ENCODE measurements at places on chromosomes 13 and 19.

DNA sequence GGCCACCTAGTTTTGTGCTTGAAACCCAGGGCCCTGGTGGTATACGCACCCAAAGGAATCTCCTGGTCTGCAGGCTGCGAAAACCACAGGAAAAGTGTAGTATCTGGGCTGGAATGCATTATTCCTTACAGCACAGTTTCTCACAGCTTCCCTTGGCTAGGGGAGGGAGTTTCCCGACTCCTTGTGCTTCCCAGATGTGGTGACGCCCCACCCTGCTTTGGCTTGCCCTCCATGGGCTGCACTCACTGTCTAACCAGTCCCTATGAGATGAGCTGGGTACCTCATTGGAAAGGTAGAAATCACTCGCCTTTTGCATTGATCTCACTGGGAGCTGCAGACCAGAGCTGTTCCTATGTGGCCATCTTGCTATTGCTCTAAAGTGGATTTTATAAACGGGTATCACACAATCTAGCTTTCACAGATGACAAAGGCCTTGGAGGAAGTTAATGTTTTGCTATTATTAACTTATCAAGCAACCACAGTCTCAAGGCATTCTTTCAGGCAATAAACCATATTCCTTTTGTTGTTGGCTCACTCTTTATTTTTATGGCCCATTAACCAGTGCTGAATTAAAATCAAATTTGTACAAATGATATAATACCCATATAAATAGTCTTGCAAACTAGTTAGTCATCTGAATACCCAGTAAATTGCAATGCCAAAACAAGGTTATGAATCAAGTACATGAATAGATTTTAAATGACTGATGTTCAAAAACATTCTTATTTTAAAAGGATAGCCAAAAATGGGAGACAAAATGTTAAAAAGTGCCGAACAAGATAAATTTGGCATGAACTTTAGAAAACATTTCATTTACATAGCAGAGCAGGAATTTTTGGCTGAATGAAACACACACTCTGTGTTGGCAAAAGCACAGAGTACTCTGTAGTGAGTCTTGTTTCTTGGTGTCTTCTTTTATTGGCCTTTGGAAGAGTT is 475.4 kb upstream of the ARGLU1 start:
- DNase-seq, result no peak

DNA sequence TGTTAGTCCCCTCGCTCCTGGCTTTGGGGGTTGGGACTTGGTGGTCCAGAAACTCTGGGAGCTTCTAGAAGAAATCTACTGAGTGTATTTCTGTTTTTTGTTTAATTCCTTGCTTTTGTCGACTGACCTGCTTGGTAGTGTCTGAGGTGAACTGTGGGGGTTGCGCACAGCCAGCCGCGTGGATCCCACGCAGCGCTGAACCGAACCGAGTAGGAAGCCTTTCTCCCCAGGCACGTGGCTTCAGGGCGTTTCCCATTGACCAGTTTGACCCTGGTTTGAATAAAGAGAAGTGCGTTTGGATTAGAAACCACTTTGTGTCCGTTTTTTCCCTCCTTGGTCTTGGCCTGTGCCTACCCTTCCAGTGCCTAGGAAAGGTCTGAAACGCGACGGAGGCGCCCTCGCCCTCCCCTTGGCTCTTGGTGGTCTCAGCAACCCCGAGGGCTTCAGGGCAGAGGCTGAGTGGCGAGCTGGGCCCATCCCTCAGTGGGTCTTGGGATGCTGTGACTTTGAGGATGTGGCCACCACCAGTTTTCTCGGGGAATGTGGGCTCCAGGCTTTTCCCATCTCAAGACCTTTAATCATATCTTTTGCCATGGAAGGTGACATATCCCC is 2.7 kb upstream of the RPS15 start:
- no peak for DNase-seq

GRCh38 chr13:45402641-45403040 is 15.5 kb downstream of the SLC25A30 start:
- no peak for DNase-seq

DNA sequence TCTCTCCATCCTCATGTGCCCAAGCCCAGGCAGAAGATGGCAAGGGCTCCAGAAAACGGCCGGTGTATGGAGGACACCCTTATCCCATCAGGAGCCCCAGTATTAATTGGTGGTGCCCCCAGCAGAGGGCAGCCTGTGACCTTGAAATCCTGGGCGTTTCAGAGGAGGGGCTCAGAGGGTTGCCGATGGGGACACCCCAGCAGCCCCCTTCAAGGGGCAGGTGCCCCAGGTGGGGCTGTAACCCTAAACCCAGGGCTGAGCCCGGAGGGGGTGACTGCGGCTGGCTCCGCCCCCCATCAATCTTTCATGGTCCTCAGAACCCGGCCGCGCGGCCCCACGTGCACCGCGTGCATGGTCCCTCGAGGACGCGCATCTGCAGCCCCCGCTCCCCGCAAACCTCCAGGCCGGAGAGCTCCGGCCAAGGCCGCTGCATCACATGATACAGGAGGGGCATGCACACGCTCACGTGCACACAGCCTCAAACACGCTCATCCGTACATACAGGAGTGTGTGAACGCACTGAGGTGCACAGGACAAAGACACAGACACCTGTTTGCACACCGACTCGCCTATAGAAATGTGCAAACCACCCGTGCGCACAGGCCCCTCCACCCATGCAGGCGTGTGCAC is 949 bp downstream of the RAB3A start:
- DNase-seq, result no peak

DNA sequence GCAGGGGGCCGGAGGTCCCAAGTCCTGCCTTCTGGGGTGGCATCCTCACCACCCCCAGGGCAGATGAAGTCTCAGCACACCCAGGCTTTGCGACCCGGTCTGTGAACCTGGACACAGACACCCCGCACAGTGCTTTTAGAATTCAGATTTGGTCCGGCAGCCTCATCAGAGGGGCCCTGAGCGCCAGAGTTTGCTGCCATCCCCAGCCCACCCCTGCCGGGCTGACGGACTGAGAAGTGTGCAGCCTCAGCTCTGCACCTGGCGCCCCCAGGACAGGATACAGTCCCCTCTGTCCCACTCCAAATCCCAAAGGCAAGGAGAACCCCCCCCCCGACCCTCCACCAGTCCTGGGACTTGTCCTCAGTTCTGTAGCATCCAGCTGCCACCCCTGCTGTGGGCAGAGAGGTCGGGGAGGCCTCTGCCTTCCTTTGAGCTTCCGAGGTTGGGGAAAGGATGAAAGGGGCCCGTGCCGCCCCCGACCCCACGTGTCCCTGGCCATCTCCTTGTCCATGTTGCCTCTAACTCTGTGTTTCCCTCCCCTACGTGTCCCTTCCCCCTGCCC is 16.9 kb downstream of the CAPN12 start:
- DNase-seq, result no peak

- no peak for DNase-seq
Observed at GRCh38 chr19:51251468-51251820, 564 bp downstream of the SIGLECL1 start.

- no peak for DNase-seq
Observed at GRCh38 chr13:113734099-113734825, 24.8 kb upstream of the TMEM255B start.

GRCh38 chr19:4089400-4089908 is 22.8 kb upstream of the ZBTB7A start:
- DNase-seq, result no peak

DNA sequence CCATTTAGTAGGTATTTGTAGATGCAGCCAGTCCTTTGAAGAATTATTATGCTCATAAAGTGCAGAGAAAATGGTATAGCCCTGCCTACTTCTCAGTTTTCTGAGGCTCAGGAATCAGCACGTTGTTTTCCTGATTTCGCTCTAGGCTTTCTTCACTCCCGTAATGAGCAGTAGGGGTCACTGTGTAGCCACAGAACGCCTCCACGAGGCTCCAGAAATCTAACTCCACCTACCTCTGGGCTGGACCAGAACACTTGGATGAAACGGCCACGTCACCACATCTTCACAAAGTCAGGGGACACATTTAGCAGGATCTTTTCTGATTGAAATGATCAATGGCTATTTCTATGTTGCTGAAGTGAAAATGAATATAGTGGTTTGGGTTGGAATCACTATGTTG is 49.8 kb upstream of the GTF3A start:
- DNase-seq, result no peak

DNA sequence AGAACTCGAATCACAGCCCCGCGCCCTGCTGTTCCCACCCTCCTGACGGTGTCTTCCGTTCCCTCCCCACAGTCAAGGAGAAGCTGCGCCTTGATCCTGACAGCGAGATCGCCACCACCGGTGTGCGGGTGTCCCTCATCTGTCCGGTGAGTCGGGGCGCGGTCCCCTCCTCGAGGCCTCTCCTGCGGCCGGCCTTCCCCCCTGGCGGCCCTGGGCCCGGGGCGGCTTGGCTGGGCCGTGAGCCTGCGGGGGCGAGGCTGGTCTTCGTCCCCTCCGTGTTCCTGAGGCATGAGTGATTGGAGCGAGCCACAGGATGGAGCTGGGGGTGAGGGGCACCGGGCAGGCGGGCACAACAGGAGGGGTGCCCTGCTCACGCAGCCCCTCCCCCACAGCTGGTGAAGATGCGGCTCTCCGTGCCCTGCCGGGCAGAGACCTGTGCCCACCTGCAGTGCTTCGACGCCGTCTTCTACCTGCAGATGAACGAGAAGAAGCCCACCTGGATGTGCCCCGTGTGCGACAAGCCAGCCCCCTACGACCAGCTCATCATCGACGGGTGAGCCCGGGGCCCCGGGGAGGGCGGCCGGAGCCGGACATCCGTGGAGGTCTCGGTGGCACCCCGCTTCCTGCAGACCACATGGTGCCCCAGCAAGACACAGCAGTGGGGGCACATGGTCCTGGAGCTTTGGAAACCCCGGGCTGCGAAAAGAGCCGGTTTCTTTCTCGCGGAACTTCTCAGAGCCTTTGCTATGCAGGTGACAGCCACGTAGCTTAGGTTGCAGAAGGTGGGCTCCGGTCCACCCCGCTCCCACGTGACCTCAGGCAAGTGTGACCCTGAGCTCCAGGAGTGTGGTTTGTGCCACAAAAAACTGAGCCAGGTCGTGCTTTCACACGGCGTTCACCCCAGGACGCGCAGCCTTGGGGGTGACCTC is 25.8 kb downstream of the PIAS4 start:
- no peak for DNase-seq

DNA sequence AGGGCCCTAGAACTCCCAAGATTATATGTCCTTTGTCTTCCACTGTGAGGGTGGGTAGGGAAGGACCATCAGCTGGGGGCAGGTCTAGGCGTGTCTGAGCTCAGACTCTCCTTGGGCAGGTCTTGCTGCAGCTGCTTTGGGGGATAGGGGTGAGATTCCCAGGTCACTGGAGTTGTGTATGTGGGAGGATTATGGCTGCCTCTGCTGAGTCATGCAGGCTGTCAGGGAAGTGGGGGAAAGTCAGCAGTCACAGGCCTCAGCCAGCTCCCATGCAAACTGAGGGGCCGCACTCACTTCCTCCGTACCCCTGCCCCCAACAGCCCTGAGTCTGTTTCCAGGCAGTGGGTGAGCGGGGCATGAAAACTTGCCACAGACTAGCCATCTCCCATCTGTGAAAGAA is 600.8 kb downstream of the DIAPH3 start:
- DNase-seq, result no peak

DNA sequence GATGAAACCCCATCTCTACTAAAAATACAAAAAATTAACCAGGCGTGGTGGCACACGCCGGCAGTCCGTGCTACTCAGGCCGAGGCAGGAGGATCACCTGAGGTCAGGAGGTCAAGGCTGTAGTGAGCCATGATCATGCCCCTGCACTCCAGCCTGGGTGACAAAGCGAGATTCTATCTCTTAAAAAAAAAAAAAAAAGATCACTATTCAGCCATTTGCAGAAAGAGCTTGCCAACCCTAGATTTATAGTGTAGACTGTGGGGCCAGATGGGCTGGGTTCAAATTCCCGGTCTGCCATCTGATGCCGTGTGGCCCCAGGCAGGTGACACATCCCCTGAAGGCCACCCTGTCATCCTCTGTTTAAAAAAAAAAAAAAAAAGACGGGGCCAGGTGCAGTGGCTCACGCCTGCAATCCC is 28.9 kb downstream of the SMIM24 start:
- DNase-seq, result no peak

GRCh38 chr19:3945838-3946237 is 13.0 kb downstream of the NMRK2 start:
- DNase-seq, result no peak

DNA sequence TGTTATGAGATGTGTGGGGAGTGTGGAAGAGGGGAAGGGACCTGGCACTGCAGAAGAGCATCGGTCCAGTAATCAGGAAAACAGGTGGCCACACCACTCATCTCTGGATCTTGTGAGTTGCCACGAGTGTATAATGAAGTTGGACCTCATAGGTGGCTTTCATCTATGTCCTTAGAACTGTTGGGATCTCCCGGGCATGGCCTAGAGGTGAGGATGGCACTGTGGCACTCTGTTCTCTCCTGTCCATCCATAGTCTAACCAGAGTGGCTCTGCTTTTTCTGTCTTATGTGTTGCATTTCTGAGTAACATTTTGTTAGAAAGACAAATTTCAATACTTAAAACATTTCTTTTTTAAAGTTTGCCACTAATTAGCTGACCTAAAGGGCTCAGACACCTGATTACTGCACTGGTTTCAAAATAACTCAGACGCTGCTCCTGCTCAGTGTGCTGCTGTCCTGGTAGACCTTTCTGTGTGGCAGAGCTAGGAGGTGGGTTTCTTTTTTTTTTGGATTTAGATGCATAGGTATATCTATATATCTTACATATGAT is 5.5 kb downstream of the CNMD start:
- DNase-seq, result no peak

DNA sequence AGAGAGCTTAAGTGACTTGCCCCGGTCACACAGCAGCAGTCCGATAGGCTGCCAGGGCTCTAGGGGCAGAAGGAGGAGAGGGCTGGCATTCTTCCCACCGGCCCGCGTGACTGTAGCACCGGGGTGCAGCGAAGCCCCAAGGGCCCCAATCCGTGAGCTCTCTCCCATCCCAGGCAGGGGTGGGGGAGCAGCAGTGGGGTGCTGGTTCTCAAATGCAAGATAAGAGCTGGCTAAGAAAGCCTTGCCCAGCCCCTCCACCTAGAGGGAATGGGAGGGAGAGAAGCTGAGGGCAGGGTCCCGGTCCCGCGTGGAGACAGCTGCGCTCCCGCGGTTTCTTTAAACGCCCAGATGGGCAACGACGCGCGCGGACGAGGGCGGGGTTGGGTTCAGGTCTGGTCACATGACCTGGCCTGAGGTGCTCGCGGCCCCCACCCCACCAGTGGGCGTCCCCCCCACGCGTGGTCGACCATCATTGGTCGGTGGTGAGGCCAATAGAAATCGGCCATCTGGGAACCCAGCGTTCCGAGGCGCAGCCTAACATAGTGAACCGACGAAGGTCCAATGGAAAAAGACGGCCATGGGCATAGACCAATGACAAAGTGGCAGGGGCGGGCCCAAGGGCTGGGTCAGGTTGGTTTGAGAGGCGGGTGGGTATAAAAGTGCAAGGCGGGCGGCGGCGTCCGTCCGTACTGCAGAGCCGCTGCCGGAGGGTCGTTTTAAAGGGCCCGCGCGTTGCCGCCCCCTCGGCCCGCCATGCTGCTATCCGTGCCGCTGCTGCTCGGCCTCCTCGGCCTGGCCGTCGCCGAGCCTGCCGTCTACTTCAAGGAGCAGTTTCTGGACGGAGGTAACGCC is at the start of gene CALR:
Gene CALR, plus strand, starts transcription at position 683 of the 852 bp plus-strand sequence. Its CDS starts 71 bp downstream, at position 754.
- DNase-seq, result peak; percentile 97

DNA sequence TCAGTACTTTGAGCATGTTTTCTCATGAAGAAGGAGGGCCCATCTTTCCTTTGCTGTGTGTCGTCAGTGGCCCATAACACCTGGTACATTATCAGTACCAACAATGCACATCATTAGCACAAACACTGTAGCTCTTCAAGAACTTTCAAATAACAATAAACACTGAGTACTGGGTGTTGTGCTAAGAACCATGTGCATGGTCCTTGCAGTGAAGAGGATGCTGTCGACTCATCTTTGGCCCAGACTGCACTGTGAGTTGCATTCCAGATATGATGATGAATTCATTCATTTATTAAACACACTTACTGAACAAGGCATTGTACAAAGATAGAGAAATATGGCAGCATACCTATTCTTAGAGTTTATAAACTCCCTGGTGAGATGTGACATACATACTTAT is 55.8 kb downstream of the FLT3 start:
- DNase-seq, result no peak

All from stimulated activated CD4-positive, alpha-beta T cell treated with anti-CD3 and anti-CD28 coated beads, TNF-alpha, amount 100 ng/mL, for 4 hours (primary cell).